ENCODE measurements at places on chromosomes 7 and 10. TPM values are rescaled to one million over a fixed set of nuclear protein-coding genes. Genes with fewer than 3 reads are reported as not detected.

- no peaks in the 10 kb centered on the region for H3K36me3 ChIP-seq
- H3K27me3 ChIP-seq = no peaks in the 10 kb centered on the region
- no peak overlapping the region for H3K4me3 ChIP-seq
- DNase-seq = no peak
- H3K27ac ChIP-seq = no peak overlapping the region
- no peaks in the 10 kb centered on the region for H3K4me1 ChIP-seq
These were observed 25.8 kb upstream of the VSIR start for GRCh38 chr10:71799112-71799511.

PIP4K2A gene
- 51.7 TPM for total RNA-seq

HMX2 gene
- 0.61 TPM for total RNA-seq

HYAL4 gene
- total RNA-seq = not detected

GRCh38 chr7:30309302-30309701, 24.9 kb downstream of the ZNRF2 start:
- no peaks in the 10 kb centered on the region for H3K36me3 ChIP-seq
- no peak overlapping the region for H3K4me3 ChIP-seq
- H3K27ac ChIP-seq = no peak overlapping the region
- DNase-seq = no peak

GRCh38 chr7:46315891-46316290, 394.8 kb upstream of the IGFBP3 start:
- no peak overlapping the region for H3K27ac ChIP-seq
- H3K4me3 ChIP-seq = no peak overlapping the region
- H3K36me3 ChIP-seq = no peaks in the 10 kb centered on the region
- H3K27me3 ChIP-seq = no peaks in the 10 kb centered on the region

BHLHA15 gene
- total RNA-seq = not detected

GRCh38 chr7:151679071-151679708, 159.5 kb upstream of the RHEB start:
- H3K27me3 ChIP-seq = no peaks in the 10 kb centered on the region
- no peak overlapping the region for H3K4me3 ChIP-seq
- H3K4me1 ChIP-seq = peaks cover 18% of the 10 kb centered on the region
- no peak overlapping the region for H3K27ac ChIP-seq
- peaks cover 2% of the 10 kb centered on the region for H3K36me3 ChIP-seq
- DNase-seq = no peak

DNA sequence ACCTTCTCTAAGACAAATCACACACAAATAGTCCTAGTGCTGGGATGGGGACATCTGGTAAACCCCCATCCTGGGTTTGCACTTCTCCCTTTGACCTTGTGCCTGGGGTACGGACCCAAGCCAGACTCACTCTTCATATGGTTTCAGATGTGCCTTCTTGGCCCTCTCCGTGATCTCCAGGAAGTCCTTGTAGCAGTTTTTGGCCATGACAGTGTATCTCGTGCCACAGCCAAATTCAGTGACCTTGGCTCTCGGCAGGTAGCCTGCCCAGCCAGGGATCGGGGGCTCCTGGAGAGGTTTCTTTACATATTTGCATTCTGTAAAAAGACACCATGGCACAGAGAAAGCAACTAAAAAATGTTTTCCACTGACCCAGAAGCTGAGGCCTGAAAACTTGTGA, 43.9 kb downstream of the PNLIPRP2 start:
- no peak for DNase-seq
- no peak overlapping the region for H3K4me3 ChIP-seq
- H3K27me3 ChIP-seq = peaks cover 6% of the 10 kb centered on the region
- H3K4me1 ChIP-seq = no peaks in the 10 kb centered on the region
- H3K36me3 ChIP-seq = no peaks in the 10 kb centered on the region

DNA sequence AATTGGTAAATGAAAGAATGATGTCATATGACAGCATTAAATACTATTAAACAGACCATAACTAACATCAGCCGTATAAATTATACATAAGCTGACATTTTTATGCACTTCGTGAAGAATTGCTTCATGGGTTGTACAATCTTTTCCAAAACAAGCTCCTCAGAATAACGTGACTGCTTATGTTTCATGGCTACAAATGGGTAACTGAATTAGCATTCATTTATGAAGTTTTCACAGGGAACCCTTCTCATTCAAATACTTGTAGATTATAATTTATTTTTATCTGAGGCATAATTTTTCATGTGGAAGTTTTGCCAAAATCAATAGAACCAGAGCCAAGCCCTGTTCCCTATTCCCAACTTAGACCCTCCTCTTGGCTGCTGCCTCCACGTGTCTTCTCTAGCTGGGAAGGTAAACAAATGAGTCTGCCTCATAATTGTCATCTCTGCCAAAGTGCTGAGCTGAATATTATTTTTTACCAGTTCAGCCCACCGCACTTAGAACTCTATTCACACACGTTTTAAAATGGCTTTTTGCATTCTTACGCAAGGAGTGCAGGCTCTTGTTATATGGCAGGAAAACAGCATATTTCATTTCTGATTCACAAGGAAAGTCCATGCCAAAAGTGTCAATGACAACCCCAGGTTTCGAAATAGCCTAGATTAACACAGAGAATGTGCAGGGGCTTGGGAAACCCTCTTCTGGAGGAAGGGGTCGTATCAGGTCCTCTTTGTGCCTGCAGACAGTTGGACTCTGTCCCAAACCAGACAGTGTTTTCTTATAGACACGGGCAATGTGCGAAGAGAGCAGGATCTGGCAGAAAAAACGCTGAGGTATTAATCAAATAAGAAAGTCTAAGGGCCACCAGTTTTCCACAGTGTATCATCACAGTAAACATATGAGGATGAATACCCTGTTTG, 370.7 kb upstream of the MGMT start:
- no peaks in the 10 kb centered on the region for H3K4me1 ChIP-seq
- H3K27ac ChIP-seq = no peak overlapping the region
- H3K4me3 ChIP-seq = no peak overlapping the region
- H3K27me3 ChIP-seq = no peaks in the 10 kb centered on the region

BLNK gene
- total RNA-seq = not detected

- peaks cover 13% of the 10 kb centered on the region for H3K4me1 ChIP-seq
- peaks cover 3% of the 10 kb centered on the region for H3K27me3 ChIP-seq
- no peak overlapping the region for H3K27ac ChIP-seq
- no peak overlapping the region for H3K4me3 ChIP-seq
- DNase-seq = no peak
These were observed 9.6 kb downstream of the IL2RA start for GRCh38 chr10:6052247-6053221.

DNA sequence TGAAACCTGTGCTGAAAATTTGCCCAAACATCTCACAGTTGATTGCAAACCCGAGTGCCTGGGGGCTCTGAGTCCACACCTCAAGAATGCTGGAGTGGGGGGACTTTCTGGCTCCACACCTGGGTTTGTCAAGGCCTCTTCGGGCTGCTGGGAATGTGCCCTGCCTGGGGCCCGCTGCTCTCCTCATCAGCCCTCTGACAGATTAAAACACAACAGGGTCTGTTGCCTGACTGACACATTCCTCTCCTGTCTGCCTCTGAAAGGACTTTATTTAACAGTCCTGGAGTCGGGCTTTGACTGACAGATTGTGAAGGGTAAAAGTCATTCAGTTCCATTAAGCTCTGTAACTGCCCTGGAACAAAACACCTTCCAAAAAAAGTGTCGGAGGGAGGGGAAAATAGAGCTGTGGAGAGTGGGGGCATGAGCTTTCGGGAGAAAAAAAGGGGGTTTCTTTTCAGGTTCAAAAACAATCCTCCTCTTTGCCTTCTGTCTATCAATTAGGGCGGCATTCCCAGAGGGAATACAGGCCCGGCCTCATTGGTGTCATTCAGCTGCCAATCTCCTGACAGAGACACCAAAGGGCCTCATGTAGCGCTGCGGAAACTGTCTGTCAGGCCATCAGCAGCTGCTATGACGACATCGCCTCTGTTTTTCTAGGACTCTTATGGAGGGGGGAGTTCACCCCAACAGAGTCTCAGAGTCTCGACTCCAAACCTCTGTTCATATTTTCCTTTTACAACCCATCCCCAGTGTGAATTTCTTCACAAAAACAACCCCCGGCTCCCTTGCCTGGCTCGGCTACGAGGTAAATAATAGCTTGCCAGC, 398.8 kb upstream of the NFE2L3 start:
- no peak overlapping the region for H3K4me3 ChIP-seq
- H3K36me3 ChIP-seq = no peaks in the 10 kb centered on the region
- DNase-seq = no peak
- H3K27me3 ChIP-seq = no peaks in the 10 kb centered on the region
- H3K4me1 ChIP-seq = peaks cover 5% of the 10 kb centered on the region

DNA sequence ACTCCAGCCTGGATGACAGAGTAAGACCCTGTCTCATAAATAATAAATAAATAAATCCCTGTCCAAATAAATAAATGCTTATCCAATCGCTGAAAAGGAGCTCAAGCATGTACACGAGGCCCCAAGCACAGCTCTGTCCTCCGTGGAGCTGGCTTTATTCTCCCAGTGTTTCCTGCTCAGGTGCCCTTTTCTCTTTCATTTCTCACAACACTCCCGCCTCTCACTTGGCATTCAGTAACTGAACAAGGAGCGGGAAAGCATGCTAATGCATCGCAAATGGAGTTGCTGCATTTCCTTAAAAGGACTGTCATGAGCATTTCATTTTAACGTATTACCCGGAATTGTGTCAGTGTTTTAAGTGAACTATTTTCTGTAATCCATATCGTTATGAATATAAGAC, 210.9 kb upstream of the C7orf33 start:
- no peaks in the 10 kb centered on the region for H3K36me3 ChIP-seq
- H3K4me1 ChIP-seq = no peaks in the 10 kb centered on the region
- no peaks in the 10 kb centered on the region for H3K27me3 ChIP-seq
- no peak overlapping the region for H3K4me3 ChIP-seq
- H3K27ac ChIP-seq = no peak overlapping the region

- no peaks in the 10 kb centered on the region for H3K36me3 ChIP-seq
- DNase-seq = no peak
- H3K27ac ChIP-seq = no peak overlapping the region
- H3K4me3 ChIP-seq = no peak overlapping the region
- no peaks in the 10 kb centered on the region for H3K27me3 ChIP-seq
These were observed 40.4 kb downstream of the PHTF2 start for GRCh38 chr7:77838929-77839491.

DNA sequence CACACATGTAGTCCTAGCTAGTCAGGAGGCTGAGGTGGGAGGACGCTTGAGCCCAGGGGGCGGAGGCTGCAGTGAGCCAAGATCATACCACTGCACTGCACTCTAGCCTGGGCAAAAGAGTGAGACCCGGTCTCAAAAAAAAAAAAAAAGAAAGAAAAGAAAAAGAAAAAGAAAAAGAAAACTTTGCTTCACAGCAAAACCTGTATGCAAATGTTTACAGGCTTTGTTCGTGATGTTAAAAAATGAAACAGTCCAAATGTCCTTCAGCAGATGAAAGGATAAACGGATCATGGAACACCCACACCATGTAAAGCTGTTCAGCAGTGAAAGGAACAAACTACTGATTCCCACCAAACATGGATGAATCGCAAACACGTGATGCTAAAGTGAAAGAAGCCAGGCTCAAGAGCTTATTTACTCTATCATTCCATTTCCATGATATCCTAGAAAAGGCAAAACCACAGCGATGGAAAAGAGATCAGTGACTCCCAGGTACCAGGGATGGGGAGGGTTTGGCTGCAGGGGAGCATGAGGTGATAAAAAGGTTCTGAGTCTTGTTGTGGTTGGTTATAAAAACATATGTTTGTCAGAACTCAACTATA, 15.1 kb downstream of the LRRC20 start:
- H3K4me1 ChIP-seq = peaks cover 32% of the 10 kb centered on the region
- peak; percentile 79 for DNase-seq
- no peak overlapping the region for H3K4me3 ChIP-seq

LEP gene
- not detected for total RNA-seq

- no peaks in the 10 kb centered on the region for H3K36me3 ChIP-seq
- no peak for DNase-seq
- H3K4me3 ChIP-seq = no peak overlapping the region
- H3K4me1 ChIP-seq = no peaks in the 10 kb centered on the region
These were observed 162.2 kb upstream of the SLC25A13 start for GRCh38 chr7:96484091-96484490.

GRCh38 chr10:22573820-22574569, 140.4 kb downstream of the PIP4K2A start:
- no peaks in the 10 kb centered on the region for H3K27me3 ChIP-seq
- DNase-seq = no peak
- H3K36me3 ChIP-seq = peaks cover 18% of the 10 kb centered on the region
- H3K27ac ChIP-seq = no peak overlapping the region
- no peaks in the 10 kb centered on the region for H3K4me1 ChIP-seq

- H3K27ac ChIP-seq = no peak overlapping the region
- no peaks in the 10 kb centered on the region for H3K27me3 ChIP-seq
These were observed 40.6 kb downstream of the SYPL1 start for GRCh38 chr7:106071356-106071998.

DNA sequence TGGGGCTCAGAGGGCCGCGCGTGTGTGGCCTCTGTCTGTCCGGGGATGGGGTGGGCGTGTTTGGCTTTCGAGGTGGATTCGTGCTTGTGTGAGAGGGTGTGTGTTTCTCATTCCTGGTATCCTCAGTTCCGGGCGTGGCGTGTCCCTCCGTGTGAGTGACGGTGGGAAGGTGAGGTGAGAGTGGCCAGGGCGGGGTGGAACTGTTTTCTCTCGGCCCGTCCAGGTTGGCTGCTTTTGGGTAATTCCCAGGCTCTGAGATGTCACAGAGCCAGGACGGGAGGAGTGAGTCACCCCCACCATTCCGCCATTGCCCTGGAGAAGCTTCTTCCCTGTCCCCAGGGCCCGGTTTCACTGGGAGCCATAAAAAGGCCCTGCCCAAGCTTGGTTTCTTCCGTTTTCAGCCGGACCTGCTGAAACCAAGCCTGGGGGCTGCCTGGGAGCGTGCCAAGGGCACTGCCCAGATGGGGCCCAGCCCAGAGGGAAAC, 21.3 kb upstream of the CLDN4 start:
- H3K27ac ChIP-seq = no peak overlapping the region
- H3K27me3 ChIP-seq = no peaks in the 10 kb centered on the region
- no peak overlapping the region for H3K4me3 ChIP-seq
- no peak for DNase-seq
- no peaks in the 10 kb centered on the region for H3K36me3 ChIP-seq

GRCh38 chr7:45073031-45073785, 15.6 kb downstream of the NACAD start:
- H3K4me3 ChIP-seq = no peak overlapping the region
- DNase-seq = no peak
- H3K4me1 ChIP-seq = no peaks in the 10 kb centered on the region
- H3K27me3 ChIP-seq = no peaks in the 10 kb centered on the region
- peaks cover 83% of the 10 kb centered on the region for H3K36me3 ChIP-seq

DNA sequence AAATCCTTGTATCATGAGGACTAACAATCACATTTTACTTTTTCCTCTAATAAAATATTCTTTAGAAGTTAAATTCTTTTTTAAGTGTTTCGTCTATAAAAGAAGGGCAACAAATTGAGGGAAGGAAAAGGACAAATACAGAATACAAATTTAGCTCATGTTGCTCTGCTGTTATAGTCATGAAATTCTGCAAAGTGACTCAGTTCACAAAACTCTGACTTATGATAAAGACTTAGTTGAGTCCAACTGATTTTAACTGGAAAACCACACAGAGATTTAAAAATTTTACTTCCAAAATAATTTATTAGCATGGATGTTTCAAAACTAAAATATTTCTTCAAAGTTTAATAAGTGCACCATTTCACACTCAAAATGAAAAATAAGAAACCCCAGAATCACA, 75.0 kb upstream of the GPR22 start:
- peaks cover 10% of the 10 kb centered on the region for H3K4me1 ChIP-seq
- H3K27me3 ChIP-seq = no peaks in the 10 kb centered on the region
- peak overlapping the region; percentile 65 for H3K27ac ChIP-seq
- peak; percentile 15 for DNase-seq
- H3K36me3 ChIP-seq = no peaks in the 10 kb centered on the region

TMEM229A gene
- not detected for total RNA-seq

PRKAR2B gene
- total RNA-seq = 15.4 TPM

- H3K27me3 ChIP-seq = no peaks in the 10 kb centered on the region
- no peak overlapping the region for H3K27ac ChIP-seq
- H3K4me3 ChIP-seq = no peak overlapping the region
- no peak for DNase-seq
These were observed 218.6 kb downstream of the ZNF33B start for GRCh38 chr10:42419789-42420188.

TAC1 gene
- not detected for total RNA-seq

All from SJSA1 (cell line).